ENCODE measurements at places on chromosomes 12 and 14.
A peak's percentile ranks its signal among the peaks of the same experiment; 100 is the strongest.

- peak; percentile 66 for DNase-seq
Observed at GRCh38 chr12:125683748-125684381, 618.6 kb downstream of the AACS start.

GRCh38 chr12:2360630-2361170 lies 307.9 kb downstream of the CACNA1C start:
- DNase-seq = no peak

GRCh38 chr14:94341656-94342333 lies 18.7 kb upstream of the SERPINA6 start:
- DNase-seq = no peak

DNA sequence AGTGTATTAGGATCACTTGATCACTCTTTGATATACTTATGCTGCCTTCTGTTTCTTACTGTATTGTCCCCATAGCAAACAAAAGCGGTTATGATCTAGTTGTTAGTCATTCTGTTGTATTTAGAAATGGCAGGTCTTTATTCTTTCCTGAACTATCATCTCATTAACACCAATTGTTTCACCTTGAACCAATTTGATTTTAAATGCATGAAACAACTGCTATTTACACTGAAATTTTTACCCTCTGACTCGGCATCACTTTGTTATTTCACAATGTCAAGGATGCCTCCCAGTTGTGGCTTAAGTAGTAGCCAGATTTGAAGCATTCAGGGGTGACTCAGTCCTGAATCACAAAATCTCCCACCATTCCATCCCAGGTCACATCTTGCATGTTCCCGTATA lies 303.5 kb downstream of the EGLN3 start:
- no peak for DNase-seq

DNA sequence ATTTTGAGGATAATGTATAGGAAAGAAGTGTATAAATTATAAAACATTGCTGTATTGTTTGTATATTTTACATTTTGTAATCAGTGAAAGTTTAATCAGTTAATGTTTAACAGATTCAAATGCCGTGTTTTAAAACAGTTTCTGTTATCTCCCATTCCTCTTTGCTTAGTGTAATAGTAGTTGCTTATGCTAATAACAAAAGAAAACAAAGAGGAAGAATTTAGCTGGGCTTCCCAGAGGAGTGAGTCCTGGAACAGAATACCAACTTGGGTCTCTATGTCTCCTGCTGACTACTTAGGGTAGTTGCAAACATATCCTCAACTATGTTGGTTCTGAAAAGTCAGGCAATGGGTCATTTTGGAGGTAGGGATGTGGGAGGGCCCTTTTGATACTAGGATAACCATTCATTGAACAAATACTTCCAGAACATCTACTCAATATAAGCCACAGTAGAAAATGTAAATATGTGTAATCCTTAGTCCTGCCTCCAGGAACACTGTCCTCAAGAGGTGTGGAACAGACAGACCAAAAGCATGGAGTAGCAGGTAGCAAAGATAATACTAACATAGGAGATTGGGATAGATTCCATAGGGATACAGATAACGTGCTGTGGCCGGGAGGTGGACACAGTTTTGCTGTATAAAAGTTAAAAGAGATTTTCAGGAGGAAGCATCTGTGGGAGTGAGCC lies 36.1 kb upstream of the EVL start:
- no peak for DNase-seq

- DNase-seq = no peak
Observed at GRCh38 chr14:38745861-38746260, 357.2 kb downstream of the SEC23A start.

GRCh38 chr14:76654573-76655108 lies 106.6 kb upstream of the VASH1 start:
- DNase-seq = no peak

DNA sequence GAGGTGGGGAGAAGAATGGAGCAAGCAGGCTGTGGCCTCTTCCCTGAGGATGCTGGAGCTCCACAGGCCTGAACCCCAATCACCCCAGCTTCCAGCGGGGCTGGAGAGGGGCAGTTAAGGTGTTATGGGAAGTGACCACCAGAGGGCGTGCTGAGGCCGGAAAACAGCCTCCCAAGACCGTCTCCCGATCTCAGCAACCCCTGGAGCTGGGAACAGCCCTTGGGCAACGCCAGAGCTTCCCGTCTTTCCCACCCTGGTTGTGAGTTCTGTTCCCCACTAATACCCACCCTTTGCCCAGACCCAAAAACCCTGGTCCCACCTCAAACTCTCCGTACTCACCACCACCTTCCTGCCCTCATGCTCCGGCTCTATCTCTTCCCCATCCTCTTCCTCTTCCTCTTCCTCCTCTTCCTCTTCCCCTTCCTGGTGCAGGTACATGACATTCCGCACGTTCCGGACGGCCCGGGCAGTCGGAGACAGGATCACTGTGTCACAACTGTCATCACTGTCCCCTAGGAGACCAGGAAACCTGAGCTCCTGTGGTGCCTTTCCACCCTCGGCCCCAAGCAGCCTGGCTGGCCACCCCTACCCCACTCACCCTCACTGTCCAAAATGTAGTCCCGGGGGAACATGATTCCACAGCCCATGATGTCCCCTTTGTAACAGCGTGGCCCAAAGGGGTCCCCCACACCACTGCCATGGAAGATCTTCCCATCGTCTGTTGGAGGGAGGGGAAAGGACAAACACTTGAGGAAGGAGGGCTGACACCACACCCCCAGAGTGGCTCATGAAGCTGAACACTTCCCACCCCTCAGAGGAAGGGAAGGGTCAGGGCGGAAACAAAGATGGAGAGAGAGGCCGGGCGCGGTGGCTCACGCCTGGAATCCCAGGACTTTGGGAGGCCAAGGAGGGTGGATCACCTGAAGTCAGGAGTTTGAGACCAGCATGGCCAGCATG lies 12.9 kb downstream of the SPRYD3 start:
- DNase-seq = peak; percentile 79

GRCh38 chr14:102949062-102949800 lies 26.8 kb downstream of the AMN start:
- DNase-seq = no peak

GRCh38 chr12:92871116-92871515 lies 58.0 kb downstream of the EEA1 start:
- no peak for DNase-seq

- DNase-seq = no peak
Observed at GRCh38 chr12:60265741-60266140, 669.9 kb downstream of the SLC16A7 start.

- no peak for DNase-seq
Observed at GRCh38 chr14:55752580-55753390, 172.8 kb downstream of the KTN1 start.

- DNase-seq = no peak
Observed at GRCh38 chr12:62409068-62409467, 57.6 kb upstream of the MON2 start.

DNA sequence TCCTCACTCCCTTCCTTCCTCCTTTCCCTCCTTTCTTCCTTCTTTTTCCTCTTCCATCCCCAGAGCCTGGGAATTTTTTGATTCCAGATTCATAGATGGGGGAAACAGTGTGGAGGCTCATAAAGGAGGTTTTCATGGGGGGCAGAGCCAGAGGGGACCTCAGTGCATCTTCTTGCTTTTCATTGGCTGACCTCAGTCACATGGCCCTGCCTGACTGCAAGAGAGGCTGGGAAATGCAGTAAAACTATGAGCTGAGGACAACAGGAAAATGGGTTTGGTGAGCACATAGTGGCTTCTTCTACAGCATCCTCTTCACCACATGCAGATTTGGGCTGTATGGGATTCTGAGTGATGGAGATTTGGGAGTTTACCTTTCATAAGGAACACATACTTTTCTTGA lies 437.1 kb upstream of the TBX3 start:
- no peak for DNase-seq

DNA sequence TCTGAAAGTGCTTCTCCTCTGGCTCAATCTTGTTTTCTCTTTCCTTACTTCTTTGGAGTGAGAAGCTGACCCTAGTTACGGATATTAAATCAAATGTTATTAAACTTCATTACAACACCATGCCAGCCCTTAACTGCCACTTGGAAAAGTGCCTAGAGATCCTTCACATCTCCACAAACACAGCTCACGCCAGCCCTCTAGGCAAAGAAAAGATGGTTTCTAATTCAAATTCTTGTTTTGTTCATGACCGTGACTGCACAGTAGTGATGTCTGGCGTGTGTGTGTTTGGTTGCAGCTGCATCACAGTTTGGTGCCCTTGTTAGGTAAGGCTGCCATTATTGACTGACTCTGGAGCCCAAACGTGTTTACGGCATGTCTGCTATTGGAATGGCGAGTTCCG lies 113.0 kb downstream of the BEGAIN start:
- DNase-seq = no peak

GRCh38 chr12:45446013-45446412 lies 230.1 kb downstream of the ANO6 start:
- DNase-seq = no peak

GRCh38 chr14:103003351-103003615 lies 54.1 kb downstream of the CDC42BPB start:
- DNase-seq = no peak

DNA sequence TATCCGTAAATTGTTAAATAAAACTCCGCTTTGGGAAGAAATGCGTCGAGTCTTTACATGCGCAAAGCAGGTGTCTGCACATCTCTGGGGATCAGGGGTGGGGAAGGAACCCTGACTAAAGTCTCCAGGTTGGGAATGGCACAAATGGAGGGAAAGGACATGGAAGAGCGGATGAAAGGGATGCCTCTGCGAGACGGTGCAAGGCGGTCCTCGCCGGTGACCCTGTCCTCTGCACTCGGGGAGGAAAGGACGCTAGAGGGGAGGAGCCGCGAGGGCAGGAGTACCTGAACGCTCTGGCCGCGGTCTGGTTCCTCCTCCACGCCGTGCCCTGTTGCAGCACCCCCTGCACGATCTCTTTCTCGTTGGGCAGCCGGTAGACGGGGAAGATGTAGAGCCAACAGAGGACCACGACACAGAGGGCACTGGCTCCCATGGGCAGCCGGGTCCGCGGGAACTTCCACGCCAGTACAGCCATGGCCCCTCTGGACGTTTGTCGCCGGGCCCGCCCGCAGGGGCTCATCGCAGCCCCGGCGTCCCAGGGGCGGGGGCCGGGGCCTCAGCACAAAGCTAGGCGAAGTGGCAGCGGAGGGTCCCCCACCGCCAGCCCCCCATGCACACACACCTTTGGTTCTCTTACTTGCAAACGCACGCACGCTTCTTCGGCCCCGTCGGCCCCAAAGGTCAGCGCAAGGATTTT lies 646 bp downstream of the ST8SIA1 start:
- DNase-seq = peak; percentile 6

- DNase-seq = no peak
Observed at GRCh38 chr14:87430810-87431209, 562.2 kb downstream of the GALC start.

- DNase-seq = no peak
Observed at GRCh38 chr14:57707219-57707618, 158.7 kb downstream of the SLC35F4 start.

All from neural crest cell (in vitro differentiated cells).